HFFc6 (cell line): ENCODE measurements at places on chromosomes 16 and 17. TPM values are rescaled to one million over a fixed set of nuclear protein-coding genes. Genes with fewer than 3 reads are reported as not detected.

The TBX2 gene
- total RNA-seq, result 41.4 and 66.3 TPM in 2 replicates

The ZNF624 gene
- total RNA-seq, result 2.6 and 2.7 TPM in 2 replicates

DNA sequence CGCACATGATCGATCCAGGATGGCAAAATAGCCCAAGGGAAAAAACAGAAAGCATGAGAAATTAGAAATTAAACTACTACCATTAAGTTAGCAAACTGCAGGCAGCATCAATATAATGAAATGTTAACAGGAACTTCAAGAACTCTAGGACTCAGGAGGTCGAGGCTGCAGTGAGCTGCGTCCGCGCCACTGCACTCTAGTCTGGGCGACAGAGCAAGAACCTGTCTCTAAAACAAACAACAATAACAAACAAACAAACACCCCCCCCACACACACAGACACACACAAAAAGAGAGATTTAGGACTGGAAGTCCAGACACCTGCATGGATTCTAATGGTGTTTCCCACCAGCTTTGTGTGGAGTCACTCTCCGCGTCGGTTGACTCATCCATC is 525 bp upstream of the SEPHS2 start:
- no peak for DNase-seq

The CACNA1G gene
- 0.07 to 0.21 TPM in 2 of 3 replicates, not detected in the other for total RNA-seq

DNA sequence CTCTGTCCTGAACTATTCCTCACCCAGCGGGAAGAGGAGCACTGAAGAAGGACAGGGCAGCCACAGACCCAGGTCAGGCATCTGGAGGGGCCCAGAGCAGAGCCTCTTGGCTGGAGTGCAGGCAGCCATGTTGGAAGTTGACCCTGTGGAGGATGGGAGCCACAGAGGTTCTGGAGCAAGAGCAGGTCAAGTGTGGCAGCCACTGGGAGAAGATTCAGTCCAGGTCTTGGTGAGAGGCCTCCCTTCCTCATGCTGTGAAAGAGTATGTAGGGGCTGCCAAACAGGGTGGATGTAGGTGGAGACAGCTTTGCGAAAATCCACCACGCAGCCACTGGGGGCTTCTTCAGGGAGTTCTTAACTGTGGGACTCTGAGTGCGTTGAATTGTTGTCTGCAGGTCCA is 590 bp upstream of the CD79B start:
- no peak for DNase-seq

DNA sequence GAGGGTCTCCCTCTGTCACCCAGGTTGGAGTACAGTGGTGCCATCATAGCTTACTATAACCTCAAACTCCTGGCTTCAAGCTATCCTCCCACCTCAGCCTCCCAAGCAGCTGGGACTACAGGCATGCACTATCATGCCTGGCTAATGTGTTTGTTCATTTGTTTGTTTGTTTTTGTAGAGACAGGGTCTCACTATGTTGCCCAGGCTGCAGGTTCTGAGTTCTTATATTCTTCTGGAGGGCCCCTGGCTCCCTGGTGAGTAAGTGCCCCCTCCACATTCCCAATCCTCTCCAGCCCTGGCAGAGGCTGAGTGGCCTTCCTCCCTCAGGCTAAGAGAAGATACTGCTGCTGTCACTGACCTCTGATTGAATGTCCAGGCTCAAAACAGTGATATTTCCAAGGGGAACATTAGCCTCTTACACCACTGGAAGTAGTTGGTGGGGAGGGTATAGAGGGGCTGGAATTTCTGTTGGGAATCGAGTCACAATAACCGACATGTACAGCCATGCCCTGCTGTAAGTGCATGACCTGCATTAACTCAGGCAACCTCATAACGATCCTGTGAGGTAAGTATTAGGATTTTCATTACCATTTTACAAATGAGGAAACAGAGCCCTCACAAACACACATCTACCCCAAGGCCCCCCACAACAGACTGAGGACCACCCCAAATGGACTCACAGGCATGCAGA is 2.7 kb upstream of the ETV4 start:
- DNase-seq, result no peak

DNA sequence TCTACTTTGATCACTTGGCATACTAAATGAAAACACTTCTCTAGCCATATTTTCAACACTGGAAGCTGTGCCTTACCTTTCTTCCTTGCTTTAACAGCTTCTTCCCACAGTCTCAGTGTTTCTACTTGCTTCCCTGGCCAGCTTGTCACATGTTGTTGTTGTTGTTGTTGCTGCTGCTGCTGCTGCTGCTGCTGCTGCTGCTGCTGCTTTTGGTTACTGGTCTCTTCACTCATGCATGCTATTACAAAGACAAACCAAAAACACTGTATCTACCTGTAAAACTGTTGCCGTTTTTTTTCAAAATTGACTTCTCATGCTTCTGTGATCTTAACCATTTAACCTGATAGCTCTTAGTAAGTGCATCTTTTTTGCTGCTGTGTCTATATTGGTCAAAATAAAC is 9.0 kb downstream of the VEZF1 start:
- DNase-seq, result no peak

- DNase-seq, result no peak
Measured at GRCh38 chr16:255183-255582, 20.6 kb downstream of the RGS11 start.
